ENCODE measurements at places on chromosomes 7 and 10.

GRCh38 chr10:70053218-70053840 is 683 bp downstream of the MACROH2A2 start:
- DNase-seq, result no peak

DNA sequence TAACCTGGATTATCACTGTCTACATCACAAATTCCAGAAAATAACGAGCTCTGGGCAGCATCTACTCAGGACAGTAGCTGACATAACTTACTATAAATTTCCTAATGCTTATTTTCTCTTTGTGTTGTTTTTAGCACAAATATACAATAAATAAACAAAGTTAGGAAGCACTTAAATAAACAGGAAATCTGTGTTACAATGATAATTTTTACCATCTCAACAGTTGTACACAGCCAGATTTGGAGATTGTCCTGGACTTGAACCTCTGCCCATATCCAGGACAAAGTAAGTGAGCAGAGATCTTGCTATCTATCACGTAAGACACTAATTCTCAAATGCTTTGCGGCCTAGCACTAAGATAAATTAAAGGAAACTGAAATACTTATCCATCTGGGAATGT is 48.7 kb downstream of the TSPAN12 start:
- DNase-seq, result no peak

DNA sequence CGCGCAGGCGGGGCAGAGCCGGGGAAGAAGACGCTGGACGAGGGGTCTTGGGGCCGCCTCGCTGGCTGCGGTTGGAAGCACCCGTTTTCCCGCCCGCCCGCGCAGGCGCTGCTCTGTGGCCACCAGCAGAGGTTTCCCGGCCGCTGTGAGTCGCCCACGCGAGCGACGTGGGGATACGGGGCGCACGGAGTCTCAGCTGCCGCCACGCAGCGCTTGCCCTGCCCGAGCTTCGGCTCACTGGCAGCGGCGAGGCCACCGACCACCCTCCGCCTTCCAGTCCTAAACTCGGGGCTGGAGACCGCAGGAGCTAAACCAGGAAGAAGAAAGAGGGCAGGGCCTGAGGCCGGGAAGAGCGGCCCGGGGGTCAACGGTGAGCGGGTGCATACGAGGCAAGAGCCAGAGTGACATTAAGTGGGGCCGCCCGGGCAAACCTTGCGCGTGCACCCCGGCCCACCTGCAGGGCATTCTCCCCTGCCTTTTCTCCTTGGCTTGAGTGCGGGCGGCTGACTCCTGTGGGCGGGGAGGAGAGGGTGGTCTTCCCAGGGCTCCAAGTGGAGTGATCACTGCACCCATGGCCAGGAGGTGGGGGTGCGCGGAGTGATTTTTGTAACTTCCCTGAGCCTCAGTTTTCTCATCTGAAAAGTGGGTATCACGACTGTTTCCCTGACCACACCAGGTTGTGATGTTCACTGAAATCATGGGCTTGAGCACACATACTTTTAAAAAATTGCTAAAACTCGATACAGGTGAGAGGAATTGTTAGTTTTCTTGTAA is 7.1 kb upstream of the EMX2 start:
- DNase-seq, result no peak

DNA sequence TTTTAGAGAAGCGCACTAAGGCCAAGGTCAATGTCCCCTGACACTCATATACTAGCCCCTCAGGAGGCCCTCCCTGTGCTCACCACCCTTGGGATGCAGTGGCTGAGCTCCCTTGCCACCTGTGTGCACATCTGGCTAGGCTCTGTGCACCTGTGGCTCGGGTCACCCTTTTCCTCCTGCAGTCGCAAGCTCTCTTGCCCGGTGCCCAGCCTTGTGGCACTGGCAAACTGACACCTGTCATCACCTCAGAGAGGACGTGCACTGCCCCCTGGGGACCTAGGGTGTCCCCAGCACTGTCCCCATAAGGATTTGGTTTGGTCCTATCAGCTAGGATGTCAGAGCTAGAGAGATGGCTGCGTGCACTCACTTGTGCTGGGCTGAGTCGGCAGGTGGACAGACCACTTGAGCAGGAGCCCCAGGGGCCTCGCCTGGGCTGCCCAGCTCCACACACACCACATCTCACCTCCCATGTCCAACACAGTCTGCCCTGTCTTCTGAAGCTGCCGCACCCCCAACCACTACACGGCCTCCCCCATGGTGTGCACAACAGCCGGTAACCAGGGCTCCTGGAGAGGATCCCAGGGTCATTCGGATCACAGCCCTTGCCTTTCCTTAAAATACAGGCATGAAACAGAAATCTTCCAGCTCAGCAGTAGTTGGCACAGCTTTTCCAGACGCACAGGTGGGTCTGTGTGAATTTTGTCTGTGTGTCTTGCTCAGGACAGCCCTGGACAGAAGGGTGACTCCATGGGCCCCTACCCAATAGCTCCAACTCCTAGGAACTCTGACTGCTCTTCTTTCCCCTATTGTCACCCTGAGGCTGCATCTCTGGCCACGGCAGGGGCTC is 111.0 kb downstream of the GRID1 start:
- no peak for DNase-seq

GRCh38 chr10:1289591-1289990 is 233.4 kb downstream of the WDR37 start:
- DNase-seq, result no peak

DNA sequence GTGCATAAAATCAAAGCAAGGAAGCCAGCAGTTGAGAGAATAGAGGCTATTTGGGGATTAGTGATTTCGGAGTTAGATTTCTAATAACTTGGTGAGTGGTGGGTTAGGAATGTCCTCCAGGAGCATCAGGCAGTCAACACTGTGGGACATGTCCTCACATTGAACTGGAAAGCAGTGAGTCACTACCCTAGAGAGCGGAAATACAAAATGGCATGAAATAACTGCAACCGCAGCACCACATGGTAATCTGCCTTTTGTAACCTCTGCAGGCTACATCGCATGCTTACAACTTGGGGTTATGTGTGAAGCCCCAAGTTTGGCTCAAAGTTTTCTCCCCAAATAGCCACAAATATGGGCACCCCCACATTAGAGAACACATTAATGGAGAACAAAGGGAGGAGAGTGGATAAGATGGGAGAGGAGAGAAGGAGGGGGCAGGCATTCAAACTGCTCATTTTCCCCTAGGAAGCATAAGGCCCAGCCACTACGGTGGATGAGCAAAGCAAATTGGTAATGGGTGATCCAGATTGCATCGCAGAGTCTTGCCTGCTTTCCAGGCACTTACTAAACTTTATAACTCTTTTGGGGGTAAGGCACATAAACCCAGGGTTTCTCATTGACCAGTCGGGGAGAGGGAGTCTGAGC is 22.0 kb upstream of the SLF2 start:
- no peak for DNase-seq

Data from activated T-helper 9 cell treated with anti-CD3 and anti-CD28 coated beads, Interleukin-2, amount 50 U/mL, for 16 hours (primary cell).